Stimulated activated CD4-positive, alpha-beta T cell treated with anti-CD3 and anti-CD28 coated beads, Interleukin-1b, Interleukin-23, amount 100 ng/mL, for 24 hours (primary cell): ENCODE measurements at places on chromosomes 2 and 18.

DNA sequence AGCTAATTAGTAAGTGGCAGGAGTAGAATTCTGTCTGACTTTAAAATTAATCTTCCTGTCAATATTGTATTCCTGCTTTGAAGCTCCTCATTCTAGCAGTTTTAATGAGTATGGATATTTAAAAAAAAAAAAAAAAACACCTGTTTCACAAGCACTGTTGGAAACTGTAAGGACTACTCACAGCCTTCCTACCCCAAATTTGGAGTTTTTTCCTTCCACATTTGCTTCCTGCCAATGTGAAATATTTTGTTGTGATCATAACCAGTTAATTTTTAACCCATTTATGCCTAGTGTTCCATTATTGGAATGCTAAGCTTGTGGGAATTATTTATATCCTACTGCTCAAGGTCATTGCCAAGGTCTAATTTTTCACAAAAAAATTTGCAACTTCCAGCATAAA lies 36.1 kb upstream of the SCYGR2 start:
- DNase-seq, result no peak

GRCh38 chr2:45902781-45903375 lies 251.4 kb downstream of the PRKCE start:
- no peak for DNase-seq

- no peak for DNase-seq
These were observed 221.5 kb downstream of the EPHA4 start for GRCh38 chr2:221350616-221351015.

GRCh38 chr18:23596183-23596582 lies 9.9 kb upstream of the NPC1 start:
- DNase-seq, result no peak

DNA sequence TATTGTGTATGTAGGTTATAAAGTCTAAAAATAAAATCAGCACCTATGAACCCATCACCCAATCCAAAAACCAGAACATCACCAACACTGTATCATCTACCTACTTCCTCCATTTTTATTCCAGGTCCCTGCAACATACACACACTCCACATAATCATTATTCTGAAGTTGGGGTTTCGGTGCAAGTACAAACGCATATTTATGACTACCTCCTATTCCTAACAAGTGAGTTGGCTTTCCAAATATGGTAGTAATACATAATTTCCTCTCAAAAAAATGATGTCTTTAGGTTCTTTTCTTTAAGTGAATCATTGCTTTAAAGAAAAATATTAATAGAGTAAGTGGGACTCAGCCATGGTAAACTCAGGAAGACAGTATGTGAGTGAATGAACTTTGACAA lies 3.3 kb downstream of the ACVR1 start:
- no peak for DNase-seq

DNA sequence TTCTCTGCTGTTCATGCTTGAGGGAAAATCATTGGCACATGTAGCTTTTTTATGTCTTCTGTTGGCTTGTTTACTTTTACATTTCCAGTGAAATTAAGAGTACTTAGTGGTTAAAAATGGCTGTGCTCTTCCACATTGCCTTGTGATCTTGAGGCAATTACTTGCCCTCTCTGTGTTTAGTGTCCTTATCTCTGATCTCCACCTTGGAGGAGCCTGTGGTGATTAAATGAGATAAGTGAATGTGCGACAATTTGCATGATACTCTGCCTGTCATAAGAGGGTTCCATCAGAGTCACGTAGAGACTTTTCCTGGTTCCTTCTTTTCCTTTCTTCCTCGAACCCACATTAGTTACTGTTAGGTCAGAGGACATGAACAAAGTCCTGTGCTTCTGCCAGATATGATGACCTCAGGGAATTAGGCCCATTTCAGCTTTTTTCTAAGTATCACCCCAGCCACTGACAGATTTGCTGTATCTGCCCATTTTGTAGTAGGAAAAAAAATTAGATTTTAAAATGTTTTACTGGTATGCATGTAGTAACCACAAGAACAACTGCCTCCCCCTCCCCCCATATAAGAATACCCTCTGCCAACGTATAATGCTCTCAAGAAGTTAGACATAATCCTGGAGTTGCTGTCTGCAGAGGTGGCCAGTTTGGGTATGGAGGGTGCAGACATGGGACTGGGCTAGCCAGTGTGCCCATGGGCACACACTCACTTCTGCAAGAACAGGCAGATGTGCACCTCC lies 51.9 kb downstream of the TET3 start:
- no peak for DNase-seq

DNA sequence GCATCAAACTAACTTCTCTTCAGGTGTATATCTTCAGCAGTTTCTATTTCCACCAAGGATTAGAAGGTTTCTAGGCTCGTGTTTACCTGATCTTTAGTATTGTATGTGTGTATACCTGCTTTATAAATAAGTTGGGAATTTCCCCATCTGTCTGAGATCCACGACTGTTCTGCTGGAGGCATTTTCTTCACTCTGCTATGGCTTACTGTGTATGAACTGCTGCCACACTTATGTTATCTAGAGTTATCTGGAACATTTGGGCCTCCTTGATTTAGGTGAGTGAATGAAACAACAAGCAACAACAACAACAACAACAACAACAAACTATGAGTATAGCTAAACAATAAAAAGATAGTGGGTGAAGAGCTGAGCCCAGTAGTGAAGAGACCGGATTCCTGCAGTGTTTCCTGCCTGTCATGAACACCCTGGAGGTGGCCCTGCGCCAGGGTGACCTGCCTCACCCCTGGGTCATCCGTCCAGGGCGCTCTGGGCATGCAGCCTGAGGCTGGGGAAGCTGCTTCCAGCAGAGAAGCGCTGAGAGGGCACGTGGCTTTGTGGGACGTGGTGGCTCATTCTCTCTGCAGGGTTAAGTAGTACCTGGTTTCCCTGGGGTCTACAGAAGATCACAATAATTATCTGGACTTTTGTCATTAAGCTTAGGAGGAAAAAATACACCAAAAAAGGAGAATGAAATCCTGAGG lies 56.1 kb upstream of the GATA6 start:
- no peak for DNase-seq
